ENCODE measurements at places on chromosomes 5 and 9.
A peak's percentile ranks its signal among the peaks of the same experiment; 100 is the strongest.

DNA sequence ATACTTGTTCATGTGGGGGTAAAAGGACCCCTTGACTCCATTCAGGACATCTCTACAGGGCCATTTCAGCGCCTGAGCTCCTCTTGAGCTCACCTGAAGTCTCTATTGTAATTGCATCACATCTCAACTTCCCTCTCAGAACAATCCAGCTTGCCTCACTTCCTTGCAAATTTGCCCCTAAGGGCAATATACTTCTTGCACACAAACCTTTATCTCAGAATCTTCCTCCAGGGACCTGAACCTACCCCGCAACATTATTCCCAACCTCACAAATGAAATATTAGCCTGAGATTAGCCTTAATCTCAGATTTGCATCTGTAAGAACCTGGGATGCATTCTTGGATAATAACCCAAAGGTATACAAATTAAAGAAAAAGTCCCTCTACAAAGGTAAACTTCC, 159.2 kb downstream of the DRD1 start:
- no peak for DNase-seq

GRCh38 chr5:72816284-72817075, at the start of gene TNPO1:
Gene TNPO1 (plus strand): TSS chr5:72816661. CDS start chr5:72816738, 77 bp downstream.
- DNase-seq: peak; percentile 89

DNA sequence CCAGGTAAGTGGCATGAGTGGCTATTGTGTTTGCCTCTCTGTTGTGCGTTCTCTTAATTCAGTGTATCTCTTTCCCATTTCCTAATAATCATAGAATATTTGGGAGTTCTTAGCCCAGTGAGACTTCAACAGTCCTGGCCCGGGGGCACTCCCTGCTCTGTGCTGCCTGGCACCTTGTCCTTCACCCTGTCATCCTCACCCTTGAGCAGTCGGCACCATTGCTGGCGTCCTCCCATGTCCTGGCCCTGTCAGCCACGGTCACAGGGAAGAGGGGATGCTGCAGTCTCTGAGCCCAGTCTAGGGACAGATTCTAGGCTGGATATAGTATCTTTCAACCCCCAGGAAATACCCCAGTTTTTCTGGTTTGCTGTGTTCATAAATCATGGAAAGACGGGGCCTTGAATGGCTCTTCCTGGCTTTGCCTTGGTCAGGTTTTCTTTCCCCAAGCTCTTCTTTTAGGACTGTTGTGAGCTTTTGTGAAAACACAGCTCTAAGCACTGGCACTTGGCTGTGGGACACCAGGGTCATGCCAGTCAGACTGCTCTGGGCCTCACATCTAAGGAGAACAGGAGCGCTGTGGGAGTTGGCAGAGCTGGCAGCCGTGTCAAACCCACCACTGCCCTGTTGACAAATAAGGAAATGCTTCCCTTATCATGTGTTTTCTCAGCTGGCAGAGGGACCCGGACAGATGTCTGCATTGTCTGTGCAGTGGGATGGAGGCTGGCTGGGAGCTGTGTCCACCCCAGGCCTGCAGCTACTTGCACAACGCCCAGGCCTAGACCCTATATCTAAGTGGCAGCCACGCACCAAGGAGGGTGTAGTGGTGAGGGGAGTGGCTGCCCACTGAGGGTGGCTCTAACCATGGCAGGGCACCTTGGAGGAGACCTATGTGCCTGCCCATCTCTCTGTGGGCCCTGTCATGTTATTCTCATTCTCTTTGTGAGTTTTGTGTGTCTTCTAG, 378.6 kb downstream of the ICE1 start:
- no peak for DNase-seq

- DNase-seq: no peak
Measured at GRCh38 chr5:32388432-32389129, 56.0 kb downstream of the ZFR start.

- peak; percentile 4 for DNase-seq
Measured at GRCh38 chr9:131721076-131721475, 18.8 kb downstream of the RAPGEF1 start.

GRCh38 chr5:92713335-92713743, 867.7 kb downstream of the NR2F1-AS1 start:
- no peak for DNase-seq

DNA sequence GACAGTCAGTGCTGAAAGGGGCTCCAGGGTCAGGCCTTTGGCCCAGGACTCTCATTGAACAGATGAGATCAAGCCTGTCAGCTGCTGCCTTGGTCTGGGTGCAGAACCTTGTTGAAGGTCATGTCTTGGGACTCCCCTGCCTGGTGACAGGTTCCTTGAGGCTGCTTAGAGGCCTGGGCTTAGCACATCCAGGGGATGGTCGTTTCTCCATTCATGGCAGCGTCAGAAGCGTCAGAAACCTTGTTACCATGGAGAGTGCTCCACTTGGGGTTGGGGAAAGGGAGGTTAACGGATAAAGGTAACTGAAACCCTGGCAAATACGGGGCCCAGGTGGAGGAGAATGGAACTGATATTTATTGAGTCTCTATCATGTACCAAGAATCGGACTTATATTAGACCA, 8.8 kb downstream of the ARPC5L start:
- no peak for DNase-seq

- DNase-seq: no peak
Measured at GRCh38 chr5:119873611-119874010, 244.3 kb downstream of the FAM170A start.

DNA sequence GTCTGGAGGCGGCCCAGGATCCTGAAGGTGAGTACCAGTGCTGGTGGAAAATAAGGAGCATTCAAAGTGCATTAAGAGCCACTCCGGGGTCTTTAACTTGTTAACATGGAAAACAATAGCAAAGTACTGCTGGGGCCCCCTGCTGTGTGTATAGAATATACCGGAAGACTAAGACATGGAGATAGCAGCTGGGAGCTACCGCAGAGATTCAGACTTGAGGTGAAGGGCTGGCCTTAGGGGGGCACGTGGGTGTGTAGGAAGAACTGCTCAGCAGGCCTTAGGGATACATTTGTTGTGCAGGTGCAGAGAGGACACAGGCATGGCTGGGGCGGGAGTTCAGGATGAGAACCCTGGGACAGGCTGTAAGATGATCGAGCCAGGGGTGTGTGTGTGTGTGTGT, 1.2 kb upstream of the DMRT1 start:
- DNase-seq: no peak

- no peak for DNase-seq
Measured at GRCh38 chr5:18720002-18720401, 1085.7 kb downstream of the TAF11L14 start.

GRCh38 chr9:114409103-114409780, 21.5 kb upstream of the AKNA start:
- DNase-seq: no peak

- no peak for DNase-seq
Measured at GRCh38 chr5:103256178-103256577, 2.4 kb upstream of the MACIR start.

- no peak for DNase-seq
Measured at GRCh38 chr5:75433814-75434506, 77.5 kb downstream of the CERT1 start.

DNA sequence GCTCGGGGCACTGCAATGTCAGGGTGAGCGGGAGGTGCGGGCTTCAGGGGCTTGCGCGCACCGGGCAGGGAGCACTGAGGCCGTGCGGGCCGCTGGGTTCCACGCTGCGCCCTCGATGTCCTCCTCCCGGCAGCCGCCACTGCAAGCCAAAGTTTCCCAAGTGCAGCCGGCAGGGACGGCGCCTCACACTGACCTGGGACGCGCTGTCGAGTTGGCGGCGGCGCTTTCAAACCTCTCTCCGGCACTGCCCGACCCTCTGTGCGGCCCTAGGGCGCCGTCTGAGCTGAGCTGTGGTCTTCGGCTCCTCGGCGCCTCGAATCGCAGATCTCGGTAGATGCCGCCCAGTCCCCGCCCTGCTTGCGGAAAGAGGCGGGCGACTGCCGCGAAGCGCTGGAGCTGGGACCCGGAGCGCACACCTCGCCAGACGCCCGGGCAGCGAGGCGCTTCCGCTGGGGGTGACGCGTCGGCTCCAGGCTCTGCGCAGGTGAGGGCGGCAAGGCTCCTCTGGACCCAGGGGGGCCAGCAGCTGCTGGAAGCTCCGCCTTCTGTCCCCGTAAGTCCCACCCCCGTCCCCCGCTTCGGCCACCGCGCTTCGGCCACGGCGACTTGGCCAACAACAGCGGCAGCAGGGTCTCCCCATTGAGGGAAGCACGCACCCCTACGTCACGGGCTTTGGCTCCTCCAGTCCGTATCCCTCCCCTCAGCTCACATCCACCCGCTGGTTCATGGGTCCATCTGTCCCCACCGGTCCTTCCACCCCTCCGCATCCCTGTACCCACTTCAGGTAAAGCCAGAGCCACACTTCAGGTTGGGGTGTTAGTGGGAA, at the start of gene ANKRD34B:
Gene ANKRD34B (minus strand): TSS at position 320 of the 826 bp plus-strand sequence. CDS start 10,261 bp downstream, outside the sequence.
- no peak for DNase-seq

DNA sequence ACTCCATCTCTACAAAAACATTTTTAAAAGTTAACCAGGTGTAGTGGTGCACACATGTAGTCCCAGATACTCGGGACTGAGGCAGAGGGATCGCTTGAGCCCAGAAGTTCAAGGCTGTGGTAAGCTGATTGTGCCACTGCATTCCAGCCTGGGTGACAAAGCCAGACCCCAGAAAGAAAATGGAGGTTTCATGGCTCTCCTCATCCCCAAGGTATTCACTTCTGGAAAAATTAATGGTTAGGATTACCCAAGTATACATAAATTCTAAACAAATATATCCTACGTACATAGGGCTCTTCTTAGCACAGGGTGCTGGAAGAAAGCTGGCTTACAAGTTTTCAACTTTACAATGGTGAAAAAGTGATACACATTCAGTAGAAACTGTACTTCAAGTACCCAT, 18.6 kb upstream of the RECK start:
- DNase-seq: no peak

DNA sequence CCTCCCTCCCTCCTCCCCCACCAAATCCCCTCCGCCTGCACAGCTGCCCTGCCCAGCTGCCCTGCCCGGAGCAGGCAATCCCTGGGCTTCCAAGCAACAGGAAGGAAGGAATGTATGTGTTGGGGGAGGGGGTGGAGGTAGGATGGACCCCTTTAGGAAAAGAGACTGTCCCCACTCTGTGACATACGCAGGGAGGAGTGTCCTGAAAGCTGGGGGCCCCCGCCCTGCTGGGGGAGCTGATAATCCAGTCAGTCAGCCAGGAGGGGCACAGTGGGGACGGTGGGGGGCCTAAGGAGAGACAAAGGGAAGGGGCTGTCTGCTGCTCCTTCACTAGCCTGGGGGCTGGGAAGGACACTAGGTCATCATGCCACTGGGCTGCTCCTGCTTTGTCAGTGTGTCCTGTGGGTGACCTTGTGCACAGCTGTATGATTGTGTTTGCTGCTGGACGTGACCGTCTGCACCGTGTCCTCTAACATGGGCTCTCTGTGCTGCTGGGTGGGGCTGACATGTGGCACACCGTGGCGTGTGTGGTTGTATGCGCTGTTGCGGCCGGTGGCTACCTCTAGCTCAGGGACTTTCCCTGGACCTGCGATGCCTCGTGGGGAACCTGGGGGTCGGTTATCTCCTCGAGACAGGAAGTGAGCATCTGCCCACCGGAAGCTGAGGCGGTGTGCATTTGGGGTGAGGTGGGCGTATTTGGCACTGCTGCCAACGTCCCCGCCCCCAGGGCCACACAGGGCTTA, 3.0 kb downstream of the N4BP3 start:
- DNase-seq: peak; percentile 68

GRCh38 chr9:20040991-20041696, 252.3 kb upstream of the SLC24A2 start:
- DNase-seq: no peak

DNA sequence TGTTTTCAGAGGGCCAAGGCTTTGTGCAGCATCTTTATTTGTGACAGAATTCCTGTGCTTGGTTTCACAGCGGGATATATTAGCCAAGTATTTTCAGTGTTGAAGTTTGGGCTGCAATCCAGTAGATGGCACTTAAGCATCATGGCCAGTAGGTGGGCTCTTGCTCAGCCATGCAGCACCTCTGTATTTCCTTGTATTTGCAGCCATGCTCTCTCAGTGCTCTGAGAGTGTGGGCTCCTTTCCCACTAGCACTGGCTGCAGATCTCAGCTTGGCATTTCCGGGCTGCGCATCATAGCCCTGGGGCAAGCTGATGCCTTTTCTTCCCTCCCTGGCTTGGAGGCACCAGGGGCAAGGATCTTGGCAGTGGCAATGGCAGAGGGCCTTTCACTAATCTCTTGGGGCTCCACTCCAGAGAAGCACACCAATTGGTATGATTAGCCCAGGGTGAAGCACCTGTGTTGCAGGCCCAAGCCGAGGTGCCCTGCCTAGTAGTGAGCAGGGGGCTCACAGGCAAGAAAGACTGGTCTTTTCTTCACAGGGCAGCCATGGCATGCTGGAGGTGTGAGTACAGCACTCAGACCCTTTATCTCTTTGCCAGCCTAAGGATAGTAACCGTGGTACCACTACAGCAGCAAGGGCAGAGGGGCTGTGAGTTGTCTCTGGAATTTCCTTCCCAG, 48.3 kb downstream of the SLCO6A1 start:
- DNase-seq: no peak

DNA sequence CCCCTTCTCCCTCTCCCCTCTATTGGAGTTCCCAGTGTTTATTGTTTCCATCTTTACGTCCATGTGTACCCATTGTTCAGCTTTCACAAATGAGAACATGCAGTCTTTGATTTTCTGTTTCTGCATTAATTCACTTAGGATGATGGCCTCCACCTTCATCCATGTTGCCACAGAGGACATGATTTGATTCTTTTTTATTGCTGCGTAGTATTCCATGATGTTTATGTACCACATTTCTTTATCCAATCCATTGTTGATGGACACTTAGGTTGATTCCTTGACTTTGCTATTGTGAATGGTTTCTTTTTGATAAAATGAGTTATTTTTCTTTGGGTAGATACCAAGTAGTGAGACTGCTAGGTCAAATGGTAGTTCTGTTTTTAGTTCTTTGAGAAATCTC, 88.9 kb downstream of the NDUFS4 start:
- DNase-seq: no peak

GRCh38 chr5:97553604-97554452, 370.8 kb upstream of the RIOK2 start:
- no peak for DNase-seq

DNA sequence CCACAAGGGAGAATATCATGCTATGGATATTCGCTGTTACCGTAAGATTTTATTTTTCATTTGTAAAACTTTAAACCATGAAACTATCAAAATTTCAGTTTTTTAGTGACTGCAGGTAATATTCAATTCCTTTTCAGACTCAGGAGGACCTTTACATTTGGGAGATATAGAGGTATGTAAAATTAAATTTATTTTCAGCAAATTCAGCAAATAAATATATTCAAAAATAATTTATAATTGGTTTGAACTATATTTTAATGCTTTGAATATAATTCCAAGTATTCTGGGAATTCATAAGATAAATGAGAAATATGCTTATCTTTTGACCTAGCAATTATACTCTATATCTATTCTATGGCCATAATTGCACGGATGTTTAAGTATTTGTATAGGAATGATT, 7.6 kb downstream of the RFESD start:
- no peak for DNase-seq

All from activated T-cell treated with anti-CD3 and anti-CD28 coated beads, Interleukin-2, amount 50 U/mL, for 1 hour (primary cell).